Neural progenitor cell (in vitro differentiated cells): ENCODE measurements at places on chromosomes 1 and 21. TPM values are rescaled to one million over a fixed set of nuclear protein-coding genes. Genes with fewer than 3 reads are reported as not detected.
A peak's percentile ranks its signal among the peaks of the same experiment; 100 is the strongest.

DNASE2B gene
- not detected in 2 replicates for total RNA-seq

CLEC20A gene
- total RNA-seq: not detected in 2 replicates

MTMR11 gene
- total RNA-seq: 3.8 and 11.3 TPM in 2 replicates

CFHR2 gene
- total RNA-seq: not detected in 2 replicates

MAB21L3 gene
- total RNA-seq: not detected in 2 replicates

KCTD3 gene
- 52.7 and 70.1 TPM in 2 replicates for total RNA-seq

C1orf210 gene
- total RNA-seq: not detected in 2 replicates

S100A2 gene
- not detected in 2 replicates for total RNA-seq

OR2L8 gene
- not detected in 2 replicates for total RNA-seq

DNA sequence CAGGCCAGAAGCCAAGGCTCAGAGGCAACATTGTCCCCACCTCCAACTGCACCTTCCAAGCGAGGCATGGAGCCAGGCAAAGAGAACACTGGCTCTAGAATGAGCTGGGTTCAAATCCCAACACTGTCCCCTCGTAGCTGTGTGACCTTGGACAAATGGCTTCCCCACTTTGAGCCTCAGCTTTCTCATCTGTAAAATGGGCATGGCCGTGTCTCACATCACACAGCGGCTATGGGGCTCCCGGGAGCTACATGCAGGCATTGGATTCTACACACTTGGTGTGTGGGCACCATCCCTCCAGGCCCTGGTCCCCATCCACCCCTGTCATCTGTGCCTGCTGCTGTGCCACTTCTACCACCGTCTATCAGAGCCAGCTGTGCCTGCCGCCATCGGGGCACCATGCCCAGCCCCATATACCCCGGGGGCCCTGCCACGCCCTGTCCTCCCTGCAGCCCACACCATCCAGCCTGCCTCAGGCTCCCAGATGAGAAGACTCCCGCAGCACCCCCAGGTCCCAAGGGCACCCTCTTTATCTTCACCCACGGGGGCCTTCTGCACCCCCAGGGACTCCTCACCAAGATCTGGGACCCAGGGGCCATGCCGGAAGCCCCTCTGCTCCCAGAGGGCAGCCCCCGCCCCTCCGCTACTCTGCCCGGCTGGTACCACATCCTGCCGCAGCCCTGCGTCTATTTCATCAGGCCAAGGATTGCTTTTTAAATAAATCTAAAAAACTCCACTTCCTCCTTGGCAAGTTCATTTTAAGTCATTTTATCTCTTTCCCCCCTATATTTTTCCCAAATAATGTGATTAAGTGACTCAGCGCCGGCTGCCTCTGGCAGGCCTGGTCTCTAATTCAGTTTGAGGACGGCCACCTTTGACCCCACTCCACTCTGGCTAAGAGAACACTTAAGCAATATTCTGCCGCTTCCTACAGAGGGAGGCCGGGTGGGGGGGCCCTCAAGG is 107.8 kb upstream of the TARDBP start:
- no peak for DNase-seq

DNA sequence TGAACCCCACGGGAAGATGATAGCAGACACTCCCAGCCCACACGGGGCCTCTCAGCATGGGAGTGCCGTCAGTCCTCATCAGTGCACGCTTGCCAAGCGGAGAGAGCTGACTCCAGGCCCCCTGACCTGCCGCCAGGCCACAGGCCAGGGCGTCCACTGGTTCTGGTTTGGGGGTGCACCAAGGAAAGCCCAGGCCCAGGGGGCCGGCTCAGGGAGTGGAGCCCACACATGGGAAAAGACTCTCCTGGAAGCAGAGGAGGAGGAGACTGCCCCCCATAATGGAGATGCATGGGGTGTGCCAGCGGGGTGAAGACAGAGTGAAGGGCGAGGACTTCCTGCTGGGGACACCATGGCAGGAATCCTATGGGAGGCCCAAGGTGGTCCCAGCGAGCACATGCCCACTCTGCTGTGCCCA is 6.4 kb downstream of the TRIM11 start:
- no peak for DNase-seq

- DNase-seq: no peak
Observed at GRCh38 chr1:29500041-29500440, 263.7 kb downstream of the PTPRU start.

DNA sequence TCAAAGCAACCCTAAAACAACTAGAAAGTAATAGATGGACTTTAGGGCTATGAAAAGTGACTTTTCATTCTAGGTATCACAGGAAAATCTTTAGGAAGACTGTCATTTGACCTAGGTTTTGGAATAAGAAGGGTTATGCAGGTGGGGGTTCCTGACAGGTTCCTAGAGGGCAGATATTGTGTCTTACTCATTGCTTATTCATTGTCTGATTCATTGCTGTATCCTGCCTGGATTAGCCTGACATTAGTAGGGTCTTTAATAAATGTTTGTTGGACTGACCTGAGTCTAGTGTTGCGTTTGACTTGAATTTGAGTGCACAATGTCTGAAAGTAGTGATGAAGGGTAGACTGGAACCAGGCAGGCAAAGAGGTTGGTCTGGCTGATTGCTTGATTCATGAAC is 6.0 kb downstream of the FNBP1L start:
- no peak for DNase-seq

- no peak for DNase-seq
Observed at GRCh38 chr1:183411091-183411490, 7.1 kb downstream of the NMNAT2 start.

DNA sequence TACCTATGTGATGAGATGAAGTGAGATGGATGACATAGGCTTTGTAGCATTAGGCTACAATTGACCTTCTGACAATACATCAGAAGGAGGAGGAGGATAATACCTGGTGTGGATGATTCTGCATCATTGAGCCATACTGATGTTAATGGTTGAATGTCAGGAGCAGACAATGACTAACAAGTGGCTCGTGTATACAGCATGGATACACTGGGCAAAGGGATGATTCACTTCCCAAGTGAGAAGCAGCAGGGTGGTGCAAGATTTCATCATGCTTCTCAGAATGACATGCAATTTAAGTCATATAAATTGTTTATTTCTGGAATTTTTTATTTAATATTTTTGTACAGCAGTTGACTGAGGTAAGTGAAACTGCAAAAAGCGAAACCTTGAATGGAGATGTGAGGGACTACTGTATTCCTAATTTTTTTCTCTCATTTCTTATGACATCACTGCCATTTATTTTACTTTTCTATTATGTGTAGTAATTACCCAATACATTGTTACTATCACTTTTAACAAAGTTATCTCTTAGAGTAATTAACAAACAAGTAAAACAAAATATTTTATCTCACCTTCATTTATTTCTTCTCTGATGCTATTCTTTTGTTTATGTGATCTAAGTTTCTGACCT is 34.4 kb upstream of the COP1 start:
- DNase-seq: no peak

DNA sequence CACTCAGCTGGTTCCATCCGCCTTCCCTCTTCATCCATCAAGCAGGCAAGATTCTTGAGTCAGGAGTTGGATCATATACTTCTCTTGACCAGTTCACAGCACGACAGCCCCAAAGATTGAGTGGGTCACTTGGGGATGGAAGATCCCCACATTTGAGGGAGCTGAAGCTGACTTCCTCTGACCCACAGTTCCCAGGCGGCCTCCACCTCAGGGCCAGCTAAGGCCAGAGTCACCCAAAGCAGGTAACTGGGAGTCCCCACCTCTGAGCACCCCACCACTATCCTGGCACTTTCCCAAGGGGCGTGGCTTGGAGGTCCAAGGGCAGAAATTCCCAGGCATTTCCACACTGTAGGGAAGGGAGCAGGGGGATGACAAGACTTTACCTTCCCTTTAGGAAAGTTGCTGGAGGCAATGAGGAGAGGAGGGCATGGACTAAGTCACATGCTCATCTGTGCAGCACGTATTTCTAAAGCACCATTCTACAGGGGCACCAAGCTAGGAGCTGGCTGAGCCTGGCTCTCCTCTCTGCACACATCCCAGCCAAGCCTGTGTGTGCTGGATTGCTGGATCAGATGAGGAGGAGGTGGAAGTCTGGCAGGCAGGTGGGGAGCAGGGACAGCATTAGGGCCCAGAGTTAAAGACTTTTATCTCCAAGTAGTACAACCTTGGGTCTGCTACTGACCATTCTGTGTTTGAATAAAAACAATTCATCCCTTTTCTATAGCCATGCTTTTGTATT is 1.3 kb upstream of the RD3 start:
- DNase-seq: no peak

DNA sequence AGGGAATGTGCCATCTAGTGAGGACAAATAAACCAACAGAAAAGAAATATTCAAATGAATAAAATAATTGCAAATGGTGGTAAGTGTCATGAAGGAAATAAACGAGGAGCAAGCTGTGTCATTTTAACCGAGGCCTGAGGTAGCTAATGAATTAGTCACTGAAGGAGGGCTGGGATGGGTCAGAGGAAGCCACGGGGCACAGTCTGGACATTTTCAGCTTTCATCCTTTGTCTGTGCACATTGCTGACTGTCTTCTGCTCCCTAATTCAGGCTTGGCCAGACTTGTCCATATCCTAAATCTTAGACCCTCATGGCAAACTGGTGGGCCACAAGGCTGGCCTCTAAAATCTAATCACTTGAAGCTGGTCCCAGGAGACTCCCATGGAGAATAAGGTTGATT is 138.4 kb downstream of the RHOU start:
- DNase-seq: no peak

- no peak for DNase-seq
Observed at GRCh38 chr1:79629414-79629813, 622.9 kb upstream of the ADGRL4 start.

GRCh38 chr1:243572940-243573339 is 277.1 kb downstream of the AKT3 start:
- DNase-seq: no peak

GRCh38 chr1:184166485-184166884 is 115.0 kb downstream of the TSEN15 start:
- no peak for DNase-seq

- no peak for DNase-seq
Observed at GRCh38 chr1:37047542-37047941, 13.2 kb upstream of the GRIK3 start.

DNA sequence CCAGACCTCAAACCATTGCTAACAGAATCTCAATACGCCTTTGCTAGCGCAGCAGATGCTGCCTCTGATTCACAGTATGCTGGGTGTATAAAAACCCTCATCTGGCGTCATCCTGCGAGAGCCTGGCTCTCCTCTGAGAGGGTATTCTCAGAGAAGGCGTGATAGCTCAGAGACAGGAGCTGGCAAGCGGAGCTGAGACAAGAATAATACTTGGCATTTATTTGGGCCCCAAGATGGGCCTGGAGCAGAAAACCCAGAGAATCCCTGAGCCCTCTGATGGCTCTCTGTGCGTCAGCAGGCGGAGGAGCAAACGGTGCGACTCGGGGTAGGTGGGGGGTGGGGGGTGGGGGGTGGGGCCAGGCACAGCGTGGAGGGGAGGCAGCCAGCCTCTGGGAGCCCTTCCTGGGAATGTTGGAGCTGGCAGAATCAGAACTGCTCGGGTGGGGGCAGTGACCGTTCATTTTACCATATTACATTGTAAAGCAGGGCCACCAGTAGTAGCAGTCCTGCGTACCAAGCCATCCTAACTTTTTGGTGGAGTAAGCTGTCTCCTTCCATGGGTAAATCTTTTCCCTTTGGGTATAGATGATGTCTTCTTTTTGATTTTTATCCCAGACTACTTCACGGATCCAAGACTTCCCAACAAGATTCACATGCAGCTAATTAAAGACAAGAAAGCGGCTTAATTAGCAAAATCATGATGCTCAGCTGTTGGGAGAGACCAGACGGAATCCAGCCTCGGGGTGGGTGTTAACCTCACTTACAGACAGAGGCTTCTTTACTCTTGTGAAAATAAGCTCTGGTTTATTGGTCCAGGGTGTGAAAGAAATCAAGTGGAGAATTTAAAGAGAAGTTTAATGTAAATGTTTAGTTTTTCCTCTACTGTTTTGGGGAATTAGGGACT is 7.1 kb downstream of the RIIAD1 start:
- DNase-seq: peak; percentile 23

DNA sequence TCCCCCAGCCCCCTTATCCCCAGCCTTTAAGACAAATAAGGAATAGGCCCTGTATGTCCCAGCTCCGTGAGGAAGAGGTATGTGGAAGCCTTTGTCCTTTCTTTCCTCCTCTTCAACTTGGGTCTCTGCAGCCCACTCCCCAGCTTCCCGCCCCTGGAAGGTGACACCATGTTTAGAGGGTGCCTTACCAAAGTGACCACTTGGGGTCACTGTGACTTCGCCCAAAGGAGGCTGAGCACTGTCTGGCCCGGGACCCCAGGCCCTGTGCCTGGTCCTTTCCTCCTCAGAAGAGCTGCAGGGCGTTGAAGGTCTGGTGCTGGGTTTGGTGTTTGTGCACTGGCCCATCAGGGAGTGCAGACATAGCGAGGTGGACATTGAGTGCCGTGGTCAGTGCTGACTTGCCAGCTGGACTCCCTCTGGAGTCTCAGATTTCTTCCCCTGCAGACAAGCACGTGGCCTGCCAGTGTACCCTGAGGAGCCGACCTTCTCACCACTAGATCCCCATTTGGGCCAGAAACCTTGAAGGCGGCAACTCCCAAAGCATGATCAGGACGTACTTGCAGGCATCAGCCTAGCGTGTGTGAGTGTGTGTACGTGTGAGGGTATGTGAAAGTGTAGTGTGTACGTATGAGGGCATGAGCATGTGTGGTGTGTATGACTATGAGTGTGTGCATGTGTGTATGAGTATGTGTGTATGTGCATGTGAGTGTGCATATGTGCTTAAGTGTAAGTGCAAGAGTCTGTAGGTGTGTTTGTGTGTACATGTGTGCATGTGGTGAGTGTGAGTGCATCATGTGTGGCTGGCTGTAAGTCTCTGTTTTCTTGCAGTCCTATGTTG is 181.4 kb upstream of the KIAA0040 start:
- peak; percentile 83 for DNase-seq

DNA sequence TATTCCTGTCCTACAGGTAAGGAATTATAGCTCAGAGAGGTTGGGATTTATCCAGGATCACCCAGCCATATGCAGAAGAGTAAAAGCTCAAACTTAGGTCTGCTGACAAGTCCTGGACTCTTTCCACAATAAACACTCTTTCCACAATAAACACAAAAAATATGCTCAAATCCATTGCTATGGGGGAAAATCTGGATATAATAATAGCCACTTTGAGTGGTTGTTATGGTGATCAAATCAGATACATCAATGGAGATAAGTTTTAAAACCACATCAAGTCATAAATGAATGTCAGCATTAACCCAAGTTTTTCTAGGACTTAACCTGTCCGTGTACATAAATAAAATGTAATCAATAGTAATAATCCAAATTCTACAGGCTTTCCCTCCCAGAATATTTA is 22.3 kb upstream of the TTF2 start:
- no peak for DNase-seq

GRCh38 chr1:67635055-67635809 is 49.8 kb upstream of the GADD45A start:
- no peak for DNase-seq
